ENCODE measurements at places on chromosomes 16 and 17.

DNA sequence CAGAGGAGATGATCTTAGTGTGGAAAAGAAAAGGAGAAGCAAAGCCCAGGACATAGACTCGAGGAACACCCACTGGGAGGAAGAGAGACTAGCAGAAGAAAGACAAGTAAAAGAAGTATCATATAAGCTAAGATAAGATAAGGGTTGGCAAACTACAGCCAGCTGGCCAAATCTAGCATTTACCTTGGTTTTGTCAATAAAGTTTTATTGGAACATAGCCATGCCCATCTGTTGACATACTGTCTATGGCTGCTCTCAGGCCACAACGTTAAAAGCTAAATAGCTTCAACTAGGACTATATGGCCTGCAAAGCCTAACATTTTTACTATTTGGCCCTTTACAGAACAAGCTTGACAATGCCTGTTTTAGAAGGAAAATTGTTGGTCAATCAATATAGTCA is 166.4 kb upstream of the AXIN2 start:
- no peak for DNase-seq

- no peak for DNase-seq
Observed at GRCh38 chr16:81752225-81752875, 26.7 kb upstream of the PLCG2 start.

DNA sequence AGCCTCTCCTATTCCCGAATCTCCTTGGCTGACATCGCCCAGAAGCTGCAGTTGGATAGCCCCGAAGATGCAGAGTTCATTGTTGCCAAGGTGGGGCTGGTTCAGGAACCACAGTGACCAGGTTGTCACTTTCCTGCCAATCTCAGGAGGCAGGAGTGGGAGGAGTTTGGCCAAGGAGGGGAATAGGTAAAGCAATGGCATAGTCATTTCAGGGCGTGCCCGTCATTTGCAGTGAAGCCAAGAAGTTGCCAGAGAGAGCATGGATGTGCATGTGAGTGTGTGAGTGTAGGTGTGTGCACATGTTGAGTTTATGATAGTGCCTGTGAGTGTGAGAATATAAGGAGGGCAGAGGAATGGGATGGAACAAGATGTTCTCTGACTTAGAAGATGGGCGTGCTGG is 14.8 kb downstream of the PSMD3 start:
- no peak for DNase-seq

DNA sequence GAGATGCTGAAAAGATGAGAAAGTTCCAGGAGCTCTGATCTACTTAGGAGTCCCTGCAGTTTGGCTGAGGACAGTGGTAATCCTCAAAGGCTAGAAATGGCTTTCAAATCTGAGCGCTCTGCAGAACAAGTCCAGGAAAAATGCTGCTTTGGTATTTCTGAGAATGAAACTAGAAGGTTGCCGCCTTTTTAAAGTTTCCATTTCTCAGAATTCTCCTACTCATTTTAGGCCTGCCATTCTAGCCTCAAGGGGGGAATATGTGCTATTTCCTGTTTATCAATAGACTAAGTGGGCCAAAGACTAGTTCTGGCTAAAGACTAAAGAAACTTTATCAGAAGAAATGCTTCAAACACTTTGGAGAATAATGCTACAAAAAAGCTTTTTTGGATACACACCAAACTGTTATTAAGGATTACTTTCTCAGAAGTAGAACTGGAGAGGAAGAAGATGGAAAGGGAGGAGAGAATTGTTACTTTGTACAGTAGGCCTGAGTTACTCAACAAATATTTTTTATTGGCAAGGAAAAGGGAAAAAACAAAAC is at the start of gene SLFN12L:
SLFN12L (minus strand) TSS at position 78 of the 541 bp plus-strand sequence. CDS start 15,314 bp downstream, outside the sequence.
- no peak for DNase-seq

- DNase-seq, result no peak
Observed at GRCh38 chr17:6346986-6347385, 87.9 kb downstream of the AIPL1 start.

GRCh38 chr16:53822936-53823529 is 119.1 kb downstream of the FTO start:
- no peak for DNase-seq

- DNase-seq, result no peak
Observed at GRCh38 chr17:40551091-40551878, 14.0 kb downstream of the CCR7 start.

DNA sequence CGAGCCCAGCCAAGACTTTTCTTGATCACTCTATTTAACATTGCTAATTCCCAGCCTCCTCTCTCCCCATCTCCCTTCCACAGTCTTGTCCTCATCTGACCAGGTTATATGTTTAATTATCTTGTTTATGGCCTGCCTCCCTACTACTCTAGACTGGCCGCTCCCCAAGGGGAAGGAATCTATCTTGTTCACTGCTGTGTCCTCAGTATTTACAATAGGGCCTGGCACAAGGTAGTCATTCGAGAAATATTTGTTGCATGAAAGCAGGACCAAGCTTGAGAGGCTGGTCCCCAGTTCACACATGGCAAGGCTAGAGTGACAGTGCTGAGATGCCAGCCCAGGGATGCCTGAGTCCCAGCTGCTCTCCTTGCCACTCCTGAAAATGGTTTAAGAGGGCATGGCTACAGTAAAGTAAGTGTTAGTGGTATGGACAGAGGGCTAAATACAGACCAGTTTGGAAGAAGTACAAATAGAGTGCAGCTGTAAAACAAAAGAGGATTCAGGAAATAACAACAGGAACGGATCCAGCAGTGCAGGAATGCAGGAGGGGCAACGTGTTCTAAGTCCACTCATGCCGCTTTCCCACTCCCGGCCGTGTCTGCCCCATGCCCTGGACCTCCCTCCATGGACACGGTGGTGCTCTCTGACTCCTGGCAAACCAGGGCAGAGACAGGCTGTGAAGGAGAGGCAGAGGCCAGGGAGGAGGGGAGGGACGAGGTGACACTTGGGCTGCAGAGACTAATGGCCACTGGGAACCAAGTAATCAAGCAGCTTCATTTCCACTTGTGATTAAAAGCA is 65.6 kb downstream of the TOM1L2 start:
- no peak for DNase-seq

- no peak for DNase-seq
Observed at GRCh38 chr17:30579610-30580315, 102.6 kb downstream of the GOSR1 start.

DNA sequence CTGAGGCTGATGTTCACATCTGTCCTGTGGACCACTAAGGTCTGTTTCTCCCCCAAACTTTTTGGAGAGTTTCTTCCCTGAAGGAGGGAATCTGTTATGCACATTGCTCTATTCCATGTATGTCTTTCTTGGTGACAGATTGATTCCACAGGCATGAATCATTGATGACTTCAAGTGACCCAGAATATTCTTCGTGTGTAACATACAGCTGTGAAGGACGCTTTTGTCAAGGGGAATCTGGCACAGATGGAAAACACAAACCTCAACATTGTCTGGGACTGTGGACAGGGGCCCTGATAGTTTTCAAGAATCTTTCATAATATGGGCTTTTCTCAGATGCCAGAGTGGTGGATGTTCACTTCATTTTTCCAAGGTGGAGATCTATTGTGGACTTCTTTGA is 223.1 kb upstream of the MAF start:
- no peak for DNase-seq

- DNase-seq, result no peak
Observed at GRCh38 chr17:41724476-41725050, 9.9 kb downstream of the HAP1 start.

DNA sequence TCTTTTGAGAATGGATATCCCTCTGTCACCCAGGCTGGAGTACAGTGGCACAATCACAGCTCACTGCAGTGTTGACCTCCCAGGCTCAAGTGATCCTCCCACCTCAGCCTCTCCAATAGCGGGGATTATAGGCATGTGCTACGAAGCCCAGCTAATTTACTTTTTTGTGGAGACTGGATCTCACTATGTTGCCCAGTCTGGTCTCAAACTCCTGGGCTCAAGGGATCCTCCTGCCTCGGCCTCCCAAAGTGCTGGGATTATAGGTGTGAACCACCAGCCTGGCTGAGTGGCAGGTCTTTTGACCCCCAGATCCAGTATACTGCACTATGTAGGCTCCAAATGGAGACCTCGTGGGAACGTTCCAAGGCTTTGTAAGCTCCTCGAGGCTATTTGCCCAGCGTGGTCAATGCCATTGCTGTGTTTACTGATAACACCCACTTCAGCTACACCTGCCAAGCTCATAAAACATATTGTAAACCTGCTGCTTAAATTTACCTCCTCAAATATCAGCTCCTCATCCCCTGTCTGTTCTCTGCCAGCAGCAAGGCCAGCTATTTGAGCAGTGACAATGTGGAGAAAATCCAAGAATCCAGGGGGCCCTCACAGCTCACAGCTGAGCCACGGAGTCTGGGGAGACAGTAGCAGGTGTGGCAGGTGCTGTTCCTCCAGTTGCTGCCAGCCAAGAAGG is 16.2 kb upstream of the KIFC3 start:
- no peak for DNase-seq

DNA sequence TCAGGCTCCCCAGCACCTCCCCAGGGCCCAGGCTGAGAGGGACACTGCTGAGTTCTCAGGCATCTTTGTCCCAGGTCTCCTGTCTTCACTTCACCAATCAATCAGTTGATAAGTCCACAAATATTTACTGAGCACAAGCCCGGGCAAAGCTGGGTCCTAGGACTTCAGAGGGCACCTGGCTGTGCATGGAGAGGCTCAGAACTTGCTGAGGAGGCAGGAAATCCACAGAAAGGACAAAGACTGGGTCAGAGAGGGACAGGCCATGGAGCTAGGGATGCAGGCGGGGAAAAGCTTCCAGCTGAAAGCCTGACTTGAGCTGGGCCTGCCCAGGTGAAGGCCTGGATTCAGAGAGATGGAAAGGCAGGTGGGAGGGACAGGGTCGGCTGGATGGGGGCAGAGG is 33.2 kb upstream of the C1QL1 start:
- no peak for DNase-seq

All from SW 1271 (cell line).